NCI-H2171 treated with DMSO at 0.1 percent for 48 hours (cell line): ENCODE measurements at places on chromosomes 6 and 20.

DNA sequence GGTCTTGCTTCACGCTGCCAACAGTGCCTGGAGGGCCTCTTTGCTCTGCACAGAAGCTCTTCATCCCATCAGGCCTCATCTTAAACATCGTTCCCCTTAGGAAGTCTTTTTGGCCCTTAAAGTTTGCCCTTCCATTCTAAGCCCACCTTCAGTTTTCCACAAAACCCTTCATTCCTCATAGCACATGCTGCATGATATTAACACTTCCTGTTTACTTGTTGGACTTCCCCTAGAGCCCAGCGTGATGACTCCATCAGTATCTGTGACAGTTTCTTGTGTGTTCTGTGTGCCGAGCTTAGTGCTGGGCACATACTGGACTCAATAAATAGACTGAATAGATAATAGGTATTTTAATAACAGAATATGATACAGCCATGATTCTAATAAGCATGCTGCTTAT, 2.2 kb downstream of the NT5DC1 start:
- no peak for DNase-seq

GRCh38 chr6:163984124-163984936, 569.8 kb downstream of the QKI start:
- no peak for DNase-seq

- DNase-seq = peak; percentile 47
Measured at GRCh38 chr6:54516321-54516720, 208.1 kb downstream of the TINAG start.

- DNase-seq = no peak
Measured at GRCh38 chr20:23237201-23237600, 113.4 kb upstream of the NXT1 start.

DNA sequence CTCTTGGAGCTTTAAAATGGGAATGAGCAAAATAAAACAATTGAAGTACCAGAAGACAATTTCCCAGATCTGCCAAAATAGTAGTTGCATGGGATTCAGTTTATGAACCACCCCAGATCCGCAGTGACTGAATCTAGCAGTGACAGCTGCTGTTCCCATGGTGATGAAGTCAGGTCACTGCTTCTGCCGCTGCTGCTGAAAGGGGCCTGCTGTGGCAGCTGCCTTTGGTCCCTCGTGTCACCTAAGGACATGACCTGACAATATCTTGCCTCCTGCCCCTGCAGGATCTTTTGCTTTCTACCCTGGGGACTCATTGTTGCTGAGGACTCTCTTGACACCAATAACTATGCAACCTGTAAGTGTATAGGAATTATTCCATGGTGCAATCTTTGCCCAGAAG, 34.3 kb upstream of the OGFRL1 start:
- peak; percentile 86 for DNase-seq

DNA sequence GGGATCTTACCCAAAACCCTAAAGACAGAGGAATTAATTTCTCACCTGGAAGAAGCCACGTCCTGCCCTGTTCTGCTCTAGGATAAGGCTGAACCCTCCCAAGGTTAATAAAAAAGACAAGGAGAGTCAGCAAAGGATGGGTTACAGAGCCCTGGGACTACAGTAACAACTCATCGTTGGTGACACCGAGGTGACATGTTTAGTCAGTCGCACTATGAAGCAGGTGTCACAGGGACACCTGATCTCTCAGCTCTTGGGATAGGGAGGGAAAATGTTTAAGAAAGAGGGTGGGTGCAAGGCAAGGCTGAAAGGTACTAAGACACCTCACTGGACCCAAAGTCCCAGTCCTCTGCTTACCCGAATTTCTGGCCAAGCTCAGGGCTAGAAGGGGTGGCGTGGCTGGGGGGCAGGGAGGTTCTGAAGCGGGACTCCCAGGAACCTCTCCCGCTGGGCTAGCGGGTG, 562 bp downstream of the MOCS1 start:
- peak; percentile 58 for DNase-seq

- DNase-seq = no peak
Measured at GRCh38 chr6:160462116-160462515, 113.9 kb downstream of the SLC22A3 start.

DNA sequence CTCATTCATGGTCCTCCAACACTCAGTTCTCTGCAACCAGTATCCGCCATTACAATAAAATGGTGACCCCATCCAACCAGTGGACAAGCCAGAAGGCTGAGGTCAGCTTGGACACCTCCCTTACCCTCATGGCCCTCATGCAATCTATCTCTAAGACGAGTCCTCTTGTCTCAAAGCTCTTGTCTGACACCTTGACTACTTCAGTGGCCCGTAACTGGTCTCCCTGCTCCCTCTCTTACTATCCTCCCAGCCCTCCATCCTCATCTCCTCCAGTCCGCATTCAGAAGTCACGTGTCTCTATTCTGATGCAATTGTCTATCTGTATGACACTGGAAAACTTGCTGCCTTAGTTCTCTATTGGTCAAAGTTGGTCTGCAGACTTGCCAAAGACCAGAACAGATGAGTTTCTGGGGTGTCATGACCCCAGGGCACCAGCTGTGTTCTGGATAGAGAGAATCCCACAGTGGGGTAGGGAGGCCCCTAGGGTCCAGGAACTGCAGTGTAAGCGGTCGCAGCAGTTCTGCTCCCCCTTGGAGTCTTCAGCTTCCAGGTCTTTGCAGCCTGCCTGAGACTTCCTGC, 59.6 kb upstream of the RNF24 start:
- DNase-seq = no peak

- no peak for DNase-seq
Measured at GRCh38 chr6:104484626-104485025, 375.1 kb downstream of the HACE1 start.

DNA sequence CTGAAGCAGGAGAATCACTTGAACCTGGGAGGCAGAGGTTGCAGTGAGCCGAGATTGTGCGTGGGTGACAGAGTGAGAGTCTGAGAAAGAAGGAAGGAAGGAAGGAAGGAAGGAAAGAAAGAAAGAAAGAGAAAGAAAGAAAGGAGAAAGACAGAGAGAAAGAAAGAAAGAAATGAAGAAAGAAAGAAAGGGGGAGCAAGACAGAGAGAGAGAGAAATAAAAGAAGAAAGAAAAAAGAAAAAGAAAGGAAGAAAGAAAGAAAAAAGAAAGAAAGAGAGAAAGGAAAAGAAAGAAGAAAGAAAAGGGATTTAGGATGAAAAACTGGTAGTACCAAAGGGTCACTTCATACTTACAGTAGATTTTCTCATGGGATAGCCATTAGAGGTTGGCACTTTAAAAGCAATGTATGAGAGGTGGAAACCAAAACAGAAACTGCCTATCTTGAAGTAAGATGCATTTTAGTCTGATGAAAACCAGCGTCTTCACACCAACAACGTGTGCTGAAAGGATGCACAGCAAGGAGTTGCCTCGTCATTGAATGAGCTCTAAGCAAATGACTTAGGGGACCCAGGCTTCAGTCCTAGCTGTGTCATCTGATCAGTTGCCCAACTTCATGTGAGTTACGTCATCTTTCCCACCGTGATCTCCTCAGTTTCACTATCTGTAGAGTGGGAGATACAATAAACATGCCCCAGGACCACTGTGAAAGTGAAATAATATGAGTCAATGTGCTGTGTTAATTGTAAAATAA, 133.9 kb upstream of the NEDD9 start:
- no peak for DNase-seq

- DNase-seq = no peak
Measured at GRCh38 chr20:60078351-60079250, 120.4 kb downstream of the CDH26 start.

DNA sequence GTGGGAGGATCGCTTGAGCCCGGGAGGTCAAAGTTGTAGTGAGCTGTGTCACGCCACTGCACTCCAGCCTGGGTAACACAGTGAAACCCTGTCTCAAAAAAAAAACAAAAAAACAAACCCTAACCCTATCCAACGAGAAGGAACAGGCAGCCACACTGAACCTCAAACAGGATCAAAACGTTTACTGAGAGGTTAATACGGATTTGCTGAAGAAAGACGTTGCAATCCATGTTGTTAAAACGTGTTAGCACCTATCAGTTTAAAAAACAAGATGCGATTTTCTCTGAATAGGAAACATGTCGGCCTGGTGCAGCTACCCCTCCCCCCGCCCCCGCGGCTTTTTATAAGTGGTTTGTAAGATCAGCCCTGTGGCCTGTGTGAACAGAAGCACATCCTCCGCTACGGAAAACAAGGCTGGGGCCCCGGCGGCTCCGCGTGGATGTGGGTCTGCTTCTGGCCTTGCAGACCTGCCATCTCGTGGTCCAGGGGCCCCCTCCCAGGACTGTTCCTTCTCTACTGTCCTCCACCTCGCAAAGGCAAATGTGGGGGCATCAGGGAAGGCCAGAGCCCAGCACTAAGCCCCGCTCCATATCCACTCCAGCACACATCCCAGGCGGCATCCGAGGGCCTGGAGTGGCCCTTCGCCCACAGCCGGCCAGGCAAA, 11.4 kb downstream of the SLC2A4RG start:
- DNase-seq = no peak

DNA sequence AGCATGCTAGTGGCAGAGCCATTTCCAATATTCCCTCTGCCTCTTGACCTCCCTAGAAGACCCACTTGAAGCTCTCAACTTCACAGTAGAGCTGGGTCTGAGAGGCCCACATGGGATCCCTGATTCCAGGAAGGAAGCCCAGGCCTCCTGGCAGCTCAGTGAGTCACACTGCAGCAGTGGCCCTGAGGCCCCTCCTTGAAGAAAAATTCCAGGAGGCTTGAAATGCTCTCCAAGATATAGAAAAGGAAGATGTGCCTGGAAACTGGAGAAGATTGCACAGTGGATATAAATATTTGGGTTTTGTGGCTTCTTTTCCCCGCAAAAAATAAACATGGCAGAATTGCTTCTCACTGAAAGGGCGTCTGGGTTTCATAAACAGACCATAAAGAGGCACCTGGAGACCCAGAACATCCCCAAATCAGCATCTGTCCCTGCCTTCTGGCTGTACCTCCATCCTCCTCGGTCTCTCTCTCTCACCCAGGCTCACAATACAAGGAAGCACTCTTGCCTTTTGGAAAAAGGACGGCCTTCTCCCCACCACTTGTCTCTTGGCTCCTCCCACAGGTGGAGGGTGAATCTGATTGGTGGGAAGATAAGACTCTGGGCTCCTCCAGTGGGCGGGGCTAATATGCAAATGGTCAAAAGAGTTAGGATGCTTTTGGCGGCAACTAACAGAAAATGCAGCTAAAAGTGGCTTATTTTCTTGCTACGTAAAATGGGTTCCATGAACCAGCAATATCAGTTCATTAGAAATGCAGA, 200.0 kb upstream of the SULF2 start:
- DNase-seq = peak; percentile 37

- DNase-seq = no peak
Measured at GRCh38 chr20:9225879-9226278, 157.0 kb downstream of the PLCB4 start.

- DNase-seq = no peak
Measured at GRCh38 chr6:31272836-31273626, 1.1 kb upstream of the HLA-C start.

DNA sequence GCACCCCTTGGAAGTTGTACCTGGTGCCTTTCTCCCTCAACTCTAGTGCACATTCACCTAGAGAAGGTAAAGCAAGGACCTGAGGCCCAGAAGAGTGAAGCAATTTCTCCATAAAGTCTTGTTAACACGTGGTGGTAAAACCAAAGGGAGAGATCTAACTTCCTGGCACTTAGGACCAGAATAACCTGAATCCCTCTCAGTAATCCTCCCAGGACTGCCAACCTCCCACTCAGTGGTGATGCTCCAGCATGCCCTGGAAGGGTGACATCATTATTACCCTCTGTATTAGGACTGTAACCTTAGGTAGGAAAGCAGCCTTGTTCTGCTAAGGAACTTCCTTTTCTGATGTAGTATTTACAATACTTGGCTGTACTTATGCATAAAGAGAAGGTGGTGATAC, 330.6 kb upstream of the MARCKS start:
- no peak for DNase-seq

GRCh38 chr6:106186172-106186571, 100.0 kb downstream of the PRDM1 start:
- DNase-seq = no peak

GRCh38 chr6:116012951-116013350, 47.7 kb downstream of the FRK start:
- no peak for DNase-seq

DNA sequence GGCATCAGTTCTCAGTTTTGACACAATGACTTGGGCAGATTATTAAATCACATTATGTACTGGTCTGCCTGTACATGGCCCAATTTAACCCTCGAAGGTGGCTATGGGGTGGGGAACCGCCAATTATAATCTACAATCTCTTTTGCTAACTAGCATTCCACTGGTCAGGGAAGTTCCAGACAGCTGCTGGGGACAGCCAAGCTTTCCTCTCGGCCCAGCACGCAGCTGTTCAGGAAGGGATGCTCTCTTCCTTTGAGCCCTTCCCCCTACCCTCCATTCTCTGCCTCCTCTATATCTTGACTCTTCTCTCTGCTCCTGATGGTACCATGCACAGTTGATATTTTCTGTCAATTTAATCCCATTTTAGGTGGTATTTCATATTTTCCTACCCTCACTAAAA, 233.5 kb upstream of the AGPAT4 start:
- DNase-seq = no peak

GRCh38 chr6:109332748-109333147, 49.5 kb downstream of the CD164 start:
- DNase-seq = no peak

- DNase-seq = peak; percentile 43
Measured at GRCh38 chr20:62642666-62643520, 590 bp downstream of the SLCO4A1 start.

GRCh38 chr6:124269733-124270132, 466.1 kb downstream of the NKAIN2 start:
- DNase-seq = no peak

DNA sequence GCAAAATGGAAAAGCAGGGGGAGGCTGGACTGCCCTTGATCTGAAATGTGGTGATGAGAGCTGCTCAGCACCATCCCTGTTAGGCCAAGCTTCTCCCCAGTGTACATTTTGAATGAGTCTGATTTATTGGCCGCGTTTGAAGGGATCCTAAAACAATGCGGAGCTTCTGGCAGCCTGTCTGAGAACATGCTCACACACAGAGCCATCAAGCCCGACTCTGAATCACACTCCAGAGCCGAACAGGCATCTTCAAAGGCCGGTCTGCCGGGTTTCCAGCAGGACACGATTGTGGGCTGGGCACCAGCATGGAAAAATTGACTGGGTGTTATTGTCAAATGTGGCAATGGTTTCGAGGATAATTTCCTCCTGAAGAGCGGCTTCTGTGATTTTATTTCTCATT, 235.9 kb downstream of the TFAP2C start:
- no peak for DNase-seq
